ENCODE measurements at places on chromosomes 11 and 22. TPM values are rescaled to one million over a fixed set of nuclear protein-coding genes. Genes with fewer than 3 reads are reported as not detected.

The DDI1 gene
- total RNA-seq = not detected

The SLC17A6 gene
- not detected for total RNA-seq

The DYNC2H1 gene
- total RNA-seq = 74.0 TPM

The ALDH3B2 gene
- not detected for total RNA-seq

The C22orf42 gene
- not detected for total RNA-seq

The TRIM51G gene
- not detected for total RNA-seq

The OR10A2 gene
- not detected for total RNA-seq

DNA sequence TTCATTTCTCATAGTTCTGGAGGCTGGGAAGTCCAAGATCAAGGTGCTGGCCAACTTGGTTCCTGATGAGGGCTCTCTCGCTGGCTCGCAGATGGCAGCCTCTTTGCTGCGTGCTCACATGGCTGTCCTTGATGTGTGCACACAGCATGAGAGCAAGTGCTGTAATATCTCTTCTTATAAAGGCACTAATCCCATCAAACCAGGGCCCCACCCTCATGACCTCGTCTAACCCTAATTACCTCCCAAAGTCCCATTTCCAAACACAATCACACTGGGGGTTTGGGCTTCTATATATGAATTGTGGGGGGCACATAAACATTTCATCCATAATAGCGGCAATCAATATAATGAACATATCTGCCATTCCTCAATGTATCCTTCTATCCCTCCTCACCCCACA is 1062.1 kb downstream of the BRD1 start:
- DNase-seq = no peak

GRCh38 chr11:30426781-30427180 is 103.9 kb downstream of the ARL14EP start:
- DNase-seq = no peak

- peak; percentile 9 for DNase-seq
Measured at GRCh38 chr11:92528001-92528400, 303.4 kb downstream of the FAT3 start.

- DNase-seq = peak; percentile 88
Measured at GRCh38 chr11:35583126-35583525, 35.1 kb upstream of the FJX1 start.

- no peak for DNase-seq
Measured at GRCh38 chr11:5007561-5007960, 12.9 kb downstream of the OR51L1 start.

- no peak for DNase-seq
Measured at GRCh38 chr11:132864811-132865576, 667.3 kb downstream of the OPCML start.

DNA sequence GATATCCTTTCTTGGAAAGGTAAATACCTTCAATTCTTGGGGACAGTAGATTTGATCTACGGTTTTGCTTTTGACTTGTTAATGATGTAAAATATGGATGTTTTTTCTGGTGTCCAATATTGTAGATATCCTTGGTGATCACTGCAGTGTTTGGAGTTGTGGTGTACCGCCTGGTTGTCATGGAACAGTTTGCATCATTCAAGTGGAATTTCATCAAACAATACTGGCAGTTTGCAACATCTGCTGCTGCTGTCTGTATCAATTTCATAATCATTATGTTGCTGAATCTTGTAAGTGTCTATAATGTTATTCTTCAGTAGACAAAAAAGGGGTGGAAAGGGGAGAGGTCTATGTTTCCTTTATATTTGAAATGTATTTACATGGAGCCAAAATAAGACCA is 27.4 kb upstream of the MUC15 start:
- DNase-seq = peak; percentile 49

DNA sequence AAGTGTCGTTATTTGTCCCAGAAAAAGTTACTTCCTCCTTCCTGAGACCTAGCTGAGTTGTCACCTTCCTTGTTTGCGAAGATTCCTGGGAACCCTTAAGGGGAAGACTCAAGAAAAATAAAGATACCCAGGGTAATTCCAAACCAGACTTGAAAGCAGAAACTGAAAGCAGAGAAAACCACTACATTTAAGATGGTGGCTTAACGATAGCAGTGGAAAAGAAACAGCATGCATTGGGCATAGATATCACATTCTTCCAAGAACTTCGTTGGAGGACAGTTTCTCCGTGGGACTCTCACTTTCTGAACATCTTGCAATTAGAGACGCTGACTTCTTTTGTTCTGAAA is 89.1 kb downstream of the FAM76B start:
- DNase-seq = no peak

DNA sequence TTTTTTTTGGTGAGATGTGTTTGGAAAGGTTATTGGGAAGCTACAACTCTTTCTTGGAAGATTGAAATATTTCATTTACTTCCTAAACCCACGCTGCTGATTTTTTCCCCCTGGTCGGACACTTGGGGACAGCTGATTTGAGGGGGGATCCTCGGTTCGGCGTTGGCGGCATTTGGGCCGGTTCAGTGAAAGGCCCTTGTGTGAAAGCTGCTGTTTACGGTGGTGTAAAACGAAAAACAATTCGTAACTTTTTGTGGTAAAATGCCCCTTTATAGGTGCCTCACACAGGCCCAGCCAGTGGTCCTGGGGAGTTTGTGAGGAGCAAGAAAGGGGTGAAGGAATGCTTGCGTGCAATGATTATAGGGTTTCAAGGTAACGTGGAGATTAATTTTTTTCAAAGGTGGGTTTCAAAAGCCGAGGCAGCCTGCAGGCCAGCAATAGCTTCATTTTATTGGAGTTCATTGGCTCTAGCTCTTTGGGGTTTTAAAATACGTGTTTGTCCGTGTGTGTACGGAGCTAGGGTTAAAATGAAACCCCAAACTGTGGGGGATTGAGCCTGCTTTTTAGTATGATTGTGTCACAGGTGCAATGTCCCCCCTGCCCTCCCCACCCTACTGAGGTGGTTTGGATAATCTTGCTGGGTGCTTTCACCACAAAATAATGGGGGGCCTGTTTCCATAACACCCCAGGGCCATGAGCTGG is 77.2 kb upstream of the PPARA start:
- DNase-seq = no peak

DNA sequence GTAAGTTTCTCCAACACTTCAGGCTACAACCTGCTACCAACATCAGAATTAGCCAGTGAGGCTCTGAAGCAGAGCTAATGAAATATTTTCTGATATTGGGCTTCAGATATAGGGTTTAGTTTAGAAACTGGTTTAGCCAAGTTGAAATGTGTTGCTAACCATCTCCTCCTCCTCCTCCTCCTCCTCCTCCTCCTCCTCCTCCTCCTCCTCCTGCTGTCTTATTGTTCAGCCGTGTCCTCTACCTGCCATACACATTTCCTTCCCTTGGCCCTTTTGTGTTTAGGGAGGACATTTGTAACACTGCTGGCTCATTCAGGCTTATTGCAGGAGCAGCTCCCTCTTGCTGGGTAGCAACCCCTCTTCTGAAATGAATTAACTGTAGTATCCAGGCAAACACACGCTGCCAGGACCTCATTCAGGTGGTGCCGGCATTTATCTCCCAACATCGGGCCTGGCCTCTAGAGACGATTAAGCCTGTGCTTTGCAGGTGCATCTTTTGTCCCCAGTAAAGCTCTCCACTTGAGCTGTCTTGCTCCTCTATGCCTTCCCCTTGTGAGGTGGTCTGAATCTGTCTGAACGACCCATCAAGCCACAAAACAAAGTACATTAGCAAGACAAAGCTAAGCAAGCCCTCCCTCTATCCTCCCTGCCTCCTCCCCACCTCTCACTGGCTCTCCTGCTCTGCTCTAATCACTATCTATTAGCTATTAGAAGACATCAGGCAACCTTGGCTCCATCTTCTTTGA is 82.9 kb downstream of the KCNJ1 start:
- DNase-seq = no peak

- no peak for DNase-seq
Measured at GRCh38 chr11:78552881-78553280, 21.8 kb downstream of the NARS2 start.

DNA sequence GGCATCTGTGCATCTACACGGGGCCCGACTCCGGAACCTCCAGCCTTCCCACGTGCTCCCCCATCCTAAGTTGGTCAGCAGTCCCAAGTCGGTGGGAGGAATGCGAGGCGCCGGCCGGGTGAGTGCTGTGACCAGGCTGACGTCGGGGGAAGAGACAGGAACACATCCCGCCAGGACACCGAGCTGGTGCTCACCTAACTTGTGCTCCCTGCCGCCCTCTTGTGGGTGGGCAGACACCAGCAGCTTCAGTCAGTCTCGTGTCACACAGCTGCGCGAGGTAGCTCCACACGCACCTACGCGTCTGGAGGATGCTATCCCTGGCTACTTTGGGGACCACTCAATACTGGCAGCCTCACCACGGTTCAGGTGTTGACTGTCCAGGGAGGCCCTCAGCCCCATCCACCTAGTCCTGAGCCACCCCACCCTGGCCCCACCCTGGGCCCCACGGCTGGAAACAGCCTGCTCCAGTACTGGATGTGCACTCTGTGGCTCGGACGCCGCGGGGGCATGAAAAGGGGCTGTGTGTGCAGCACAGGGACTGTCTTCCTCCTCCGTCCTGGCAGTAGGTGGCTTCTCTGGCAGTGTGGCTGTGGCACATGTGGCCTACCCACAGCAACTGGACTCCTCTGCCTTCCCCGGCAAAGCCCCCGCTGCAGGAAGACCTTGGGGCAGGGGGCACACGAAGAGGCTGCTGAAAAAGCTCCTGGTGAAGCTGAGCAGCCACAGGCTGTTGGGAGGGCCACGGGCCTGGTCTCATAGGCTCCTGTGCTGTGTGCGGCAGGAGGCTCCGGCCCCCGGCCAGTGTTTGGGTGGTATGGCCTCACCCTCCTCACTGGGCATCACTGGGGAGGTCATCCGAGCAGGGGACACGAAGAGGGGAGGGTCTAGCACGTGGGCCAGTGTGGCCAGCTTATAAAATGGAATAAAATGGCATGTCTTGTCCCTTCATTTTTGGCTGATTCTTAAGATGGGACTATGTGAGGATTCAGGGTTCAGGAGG is 11.2 kb upstream of the BID start:
- DNase-seq = no peak

- DNase-seq = peak; percentile 36
Measured at GRCh38 chr11:125141686-125142535, 22.6 kb upstream of the PKNOX2 start.
